Osteoblast (primary cell): ENCODE measurements at places on chromosomes 5 and 9. TPM values are rescaled to one million over a fixed set of nuclear protein-coding genes. Genes with fewer than 3 reads are reported as not detected.

- H3K27ac ChIP-seq = no peak overlapping the region
- peaks cover 94% of the 10 kb centered on the region for H3K36me3 ChIP-seq
- no peak overlapping the region for H3K4me3 ChIP-seq
- H3K4me1 ChIP-seq = no peaks in the 10 kb centered on the region
Measured at GRCh38 chr9:92257327-92257726, 36.2 kb downstream of the IARS1 start.

- no peaks in the 10 kb centered on the region for H3K27me3 ChIP-seq
- no peaks in the 10 kb centered on the region for H3K36me3 ChIP-seq
- H3K27ac ChIP-seq = no peak overlapping the region
- no peak for DNase-seq
Measured at GRCh38 chr9:17635115-17635890, 56.4 kb downstream of the SH3GL2 start.

DNA sequence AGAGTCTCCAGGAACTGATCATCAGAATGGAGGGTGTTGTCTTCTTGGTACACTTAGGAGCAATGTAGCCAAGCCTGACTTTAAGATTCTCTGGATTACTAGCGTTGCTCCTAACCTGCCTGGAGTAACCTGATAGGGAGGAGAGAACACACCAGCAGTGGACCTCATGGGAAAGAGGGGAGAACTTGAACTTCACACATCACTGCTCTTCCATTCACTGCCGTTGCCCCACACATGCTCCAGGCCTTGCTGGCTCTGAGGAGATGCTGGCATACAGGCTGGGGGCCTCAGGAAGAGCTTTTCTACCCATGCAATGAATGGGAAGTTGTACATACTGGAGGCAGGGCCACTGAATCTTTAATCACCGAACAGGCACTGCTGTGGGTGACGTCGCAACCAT lies 60.3 kb upstream of the ADAMTS16 start:
- no peaks in the 10 kb centered on the region for H3K36me3 ChIP-seq
- DNase-seq = no peak
- no peak overlapping the region for H3K27ac ChIP-seq
- no peak overlapping the region for H3K4me3 ChIP-seq
- H3K4me1 ChIP-seq = no peaks in the 10 kb centered on the region
- H3K27me3 ChIP-seq = peaks cover 7% of the 10 kb centered on the region

DNA sequence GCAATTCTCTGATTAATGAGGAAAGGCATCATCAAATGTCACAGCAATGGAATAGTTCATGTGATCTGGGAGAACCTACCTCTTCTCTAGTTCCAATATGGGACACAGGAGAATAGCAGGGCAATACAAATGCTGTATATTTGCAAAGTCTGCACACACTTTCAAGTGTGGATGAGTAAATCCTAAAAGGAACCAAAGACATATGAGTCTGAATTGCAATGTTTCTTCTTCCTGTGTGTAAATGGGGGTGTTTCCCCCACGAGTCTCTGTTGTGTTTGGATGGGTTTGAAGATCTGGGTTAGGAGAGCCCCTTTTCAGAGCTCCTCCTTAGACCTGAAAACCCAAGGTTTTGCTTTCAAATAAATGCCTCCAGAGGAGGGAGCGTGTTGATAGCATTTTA lies 26.9 kb downstream of the SLC46A2 start:
- H3K27me3 ChIP-seq = no peaks in the 10 kb centered on the region
- no peaks in the 10 kb centered on the region for H3K36me3 ChIP-seq
- peak overlapping the region; percentile 54 for H3K27ac ChIP-seq
- H3K4me3 ChIP-seq = no peak overlapping the region
- DNase-seq = no peak

DNA sequence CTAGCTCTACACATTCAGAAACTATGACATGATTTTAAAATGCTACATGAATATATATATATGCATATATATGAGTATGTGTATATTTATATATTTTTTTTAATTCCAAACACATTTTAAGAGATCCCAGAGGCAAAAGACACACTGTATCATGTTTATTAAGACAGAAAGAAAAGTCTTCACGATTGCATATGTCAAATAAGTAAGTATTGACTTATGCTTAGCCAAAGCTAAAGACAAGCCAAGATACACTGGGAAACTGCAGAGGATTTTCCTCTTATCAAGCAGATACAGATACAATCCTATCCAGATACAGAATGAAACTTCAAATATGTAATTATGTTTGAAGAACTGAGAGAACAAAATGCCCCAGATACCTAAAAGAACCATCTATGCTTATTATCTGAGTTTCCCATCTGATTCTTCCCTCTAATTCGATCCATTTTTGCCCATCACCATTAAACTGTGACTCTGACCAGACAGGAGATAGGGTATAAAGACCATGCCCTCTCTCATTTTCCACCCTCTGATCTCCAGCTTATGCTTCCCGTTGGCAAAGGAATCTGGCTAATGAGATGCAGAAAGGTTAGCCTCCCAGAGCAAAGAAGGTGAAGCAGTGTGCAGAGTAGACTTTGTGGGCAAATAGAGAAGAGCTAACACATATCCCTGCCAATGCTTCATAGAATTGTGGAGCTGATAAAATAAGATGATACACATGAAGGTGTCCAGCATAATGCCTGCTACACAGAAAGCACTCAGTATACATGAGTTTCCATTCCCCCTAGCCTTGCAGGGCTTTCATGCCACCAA lies 131.0 kb upstream of the TARS1 start:
- no peaks in the 10 kb centered on the region for H3K36me3 ChIP-seq
- H3K27ac ChIP-seq = peak overlapping the region; percentile 92
- no peak overlapping the region for H3K4me3 ChIP-seq
- no peak for DNase-seq
- no peaks in the 10 kb centered on the region for H3K27me3 ChIP-seq
- H3K4me1 ChIP-seq = peaks cover 56% of the 10 kb centered on the region

GRCh38 chr5:32852535-32852934 lies 141.4 kb downstream of the NPR3 start:
- H3K4me1 ChIP-seq = peaks cover 34% of the 10 kb centered on the region
- no peak overlapping the region for H3K4me3 ChIP-seq
- H3K27me3 ChIP-seq = no peaks in the 10 kb centered on the region

The POLE3 gene
- total RNA-seq = 30.8 and 34.5 TPM in 2 replicates

The WNK2 gene
- total RNA-seq = not detected in 2 replicates

The SLC1A3 gene
- total RNA-seq = 45.2 and 76.9 TPM in 2 replicates

The RGS14 gene
- total RNA-seq = 7.4 and 9.4 TPM in 2 replicates

The DNM1 gene
- total RNA-seq = 3.6 and 6.5 TPM in 2 replicates

The CAVIN4 gene
- total RNA-seq = 1.4 and 1.5 TPM in 2 replicates

The ITGA2 gene
- 2.7 and 2.9 TPM in 2 replicates for total RNA-seq

The RNF224 gene
- under 0.01 TPM in 1 of 2 replicates, not detected in the other for total RNA-seq
